RCC 7860 (cell line): ENCODE measurements at places on chromosomes 3 and 15.

- DNase-seq = no peak
Measured at GRCh38 chr15:70426096-70426821, 328.5 kb upstream of the TLE3 start.

DNA sequence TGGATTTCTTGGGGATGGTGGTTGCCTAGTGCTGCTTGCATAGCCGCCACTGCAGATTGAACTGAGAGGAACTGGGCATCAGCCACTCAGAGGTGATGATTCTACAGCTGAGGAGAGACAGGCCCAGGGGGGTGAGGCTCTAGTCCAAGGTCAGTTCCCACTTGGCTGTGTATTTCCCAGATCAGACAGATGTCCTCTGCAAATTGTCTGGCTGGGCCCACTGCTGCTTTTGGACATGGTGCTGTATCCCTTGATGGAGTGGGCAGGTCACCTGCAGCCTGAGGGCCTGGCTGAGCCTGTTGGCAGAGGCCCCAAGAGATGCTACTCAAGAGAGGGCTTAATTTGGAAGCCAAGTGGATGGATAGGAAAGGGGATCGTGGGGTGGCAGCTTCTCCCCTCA, 124.5 kb upstream of the CTDSPL start:
- no peak for DNase-seq

GRCh38 chr3:60650171-60650570, 601.1 kb downstream of the FHIT start:
- DNase-seq = no peak

GRCh38 chr3:143809121-143809621, 39.1 kb downstream of the SLC9A9 start:
- no peak for DNase-seq

DNA sequence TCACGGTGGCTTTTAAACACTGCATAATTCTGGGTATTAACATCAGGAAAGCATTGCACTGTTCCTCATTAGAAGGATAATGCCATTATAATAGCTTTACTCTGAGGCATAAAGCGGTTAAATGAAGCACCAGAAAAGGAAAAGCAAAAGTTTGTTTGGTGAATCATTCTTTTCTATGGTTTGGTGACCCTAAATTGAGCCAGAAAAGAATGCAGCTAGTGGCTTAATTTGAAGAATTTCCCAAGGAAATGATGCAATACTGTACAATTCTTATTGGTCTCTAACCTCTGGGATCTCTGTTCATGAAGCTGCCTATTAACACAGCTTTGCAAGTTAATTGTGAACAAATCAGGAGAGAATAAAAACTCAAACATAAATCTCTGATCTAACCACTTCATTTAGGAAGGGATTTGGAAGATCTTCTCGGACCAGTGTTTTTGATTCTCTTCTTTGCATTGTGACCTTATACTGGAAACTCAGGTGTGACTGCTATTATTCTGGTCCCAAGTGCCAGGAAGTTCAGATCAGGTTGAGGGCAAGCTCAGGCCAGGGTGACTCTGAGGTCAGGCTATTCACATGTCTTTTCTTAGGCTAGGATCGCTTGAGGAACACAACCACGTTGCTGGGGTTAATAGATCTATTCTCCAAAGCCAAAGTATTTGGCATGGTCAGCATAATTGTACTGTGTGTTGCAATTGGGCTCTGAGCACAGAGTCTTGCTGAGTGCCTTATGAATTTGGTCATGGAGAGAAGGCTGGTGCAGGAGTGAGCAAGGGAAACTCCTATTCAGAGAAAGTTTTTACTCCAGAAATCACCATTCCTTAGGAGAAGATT, 11.3 kb upstream of the DLG1 start:
- DNase-seq = peak; percentile 96

DNA sequence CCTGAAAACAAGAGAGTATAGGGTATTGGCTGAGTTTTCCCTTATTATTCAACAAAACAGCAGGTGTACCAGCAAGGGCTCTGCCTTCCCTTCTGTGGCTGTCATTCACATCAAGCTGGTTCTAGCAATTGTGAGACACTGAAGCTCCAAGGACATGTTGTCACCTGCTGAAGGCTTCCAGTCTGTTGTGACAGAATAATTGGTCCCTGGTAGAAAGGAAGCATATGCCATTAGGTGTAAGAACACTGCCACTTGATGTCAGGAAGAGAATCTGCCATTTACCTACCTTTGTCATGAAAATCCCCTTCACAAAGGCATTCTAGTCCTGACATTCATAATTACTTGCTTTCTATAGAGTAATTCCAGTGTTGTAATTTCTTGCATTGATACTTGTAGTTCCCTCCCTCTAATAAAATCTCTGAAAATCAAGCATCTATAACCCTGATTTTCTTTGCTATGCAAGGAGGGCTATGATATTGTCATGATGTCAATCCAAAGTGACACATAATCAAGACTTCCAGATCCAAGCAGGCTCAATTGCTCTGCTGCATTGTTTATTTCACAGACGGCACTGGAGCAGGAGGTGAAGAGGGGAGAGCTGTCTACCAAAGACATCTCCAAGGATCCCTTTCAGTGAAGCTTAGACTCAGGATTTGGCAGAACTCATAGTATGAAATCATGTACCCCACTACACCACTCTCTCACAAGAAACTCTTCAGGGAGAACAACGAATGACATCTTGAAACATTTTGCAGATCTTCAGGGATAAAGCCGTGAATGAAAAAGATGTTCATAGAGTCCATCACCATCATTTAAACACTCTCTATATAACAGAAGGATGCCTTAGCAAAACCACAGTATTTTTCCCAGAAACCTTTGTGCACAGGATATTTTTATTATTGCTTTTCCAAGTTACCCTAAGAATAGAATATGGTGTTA, 425.3 kb downstream of the RBMS3 start:
- DNase-seq = no peak

GRCh38 chr3:178206521-178206920, 329.7 kb upstream of the KCNMB2 start:
- no peak for DNase-seq

GRCh38 chr3:126370606-126371005, 13.4 kb upstream of the KLF15 start:
- DNase-seq = no peak

DNA sequence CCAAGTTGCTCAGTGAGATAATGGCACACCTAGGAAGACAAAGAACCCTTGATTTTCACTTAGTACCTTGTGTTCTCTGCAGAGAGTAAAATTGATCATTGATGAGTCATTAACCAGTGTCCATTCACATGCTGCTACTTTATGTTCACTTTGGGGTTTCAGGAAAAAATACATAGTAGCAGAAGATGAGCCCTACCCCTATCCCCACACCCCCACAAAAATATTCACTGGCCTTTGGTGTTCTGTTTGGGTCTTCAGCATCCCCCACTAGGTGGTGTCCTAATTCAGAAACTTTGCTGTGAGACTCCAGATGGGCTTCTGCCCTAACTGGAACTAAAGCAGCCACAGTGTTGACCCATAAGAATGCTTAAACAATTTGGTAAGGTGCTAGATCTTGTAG, 178.8 kb downstream of the KLHL25 start:
- DNase-seq = no peak

DNA sequence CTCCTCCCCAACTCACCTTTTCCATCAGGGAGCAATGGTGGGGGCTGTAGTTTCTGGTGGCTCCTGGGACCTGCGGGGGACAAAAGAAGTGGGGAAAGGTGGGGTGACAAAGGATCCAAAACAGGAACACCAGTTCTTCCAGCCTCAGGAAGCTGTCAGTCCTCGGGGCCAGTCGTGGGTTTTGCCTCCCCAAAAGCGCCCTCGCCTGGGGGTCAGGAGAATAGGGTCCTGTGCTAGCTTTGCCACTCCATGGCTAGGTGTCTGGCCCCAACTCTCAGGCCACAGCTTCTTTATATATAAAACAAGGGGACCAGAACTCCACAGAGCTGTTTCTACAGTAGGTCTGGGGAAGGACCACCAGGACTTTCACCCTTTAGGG, 4.0 kb downstream of the CCDC9B start:
- no peak for DNase-seq

- DNase-seq = no peak
Measured at GRCh38 chr3:24060055-24060454, 115.0 kb downstream of the NR1D2 start.

- DNase-seq = no peak
Measured at GRCh38 chr3:195613468-195614069, 29.8 kb upstream of the APOD start.

DNA sequence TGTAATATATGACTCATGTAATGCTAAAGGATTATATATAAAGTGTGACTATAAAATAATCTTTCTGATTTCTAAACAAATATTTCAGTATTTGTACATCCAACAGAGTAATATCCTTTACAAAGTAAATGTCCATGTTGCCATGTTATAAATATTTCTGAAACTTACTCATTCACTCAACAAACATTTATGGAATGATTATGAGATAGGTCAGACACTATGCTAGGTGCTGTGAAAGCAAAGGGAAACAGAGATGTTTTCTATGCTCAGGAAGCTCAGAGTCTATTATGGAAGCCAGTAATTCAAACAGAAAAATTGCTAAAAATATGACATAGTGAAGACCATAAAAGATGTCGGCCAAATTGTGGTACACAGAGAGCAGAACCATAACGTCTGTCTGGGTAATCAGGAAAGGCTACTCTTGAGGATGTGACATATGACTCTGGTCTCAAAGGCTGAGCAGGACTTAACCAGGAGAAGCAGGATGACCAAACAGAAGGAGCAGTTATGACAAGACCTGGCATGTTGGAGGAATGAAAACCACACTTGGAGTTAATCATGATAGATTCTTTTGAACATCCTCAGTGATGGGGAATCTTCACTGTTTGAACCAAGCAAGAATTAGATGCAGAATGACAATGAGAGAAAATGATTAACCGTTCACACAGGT, 39.0 kb upstream of the MYO5C start:
- DNase-seq = peak; percentile 14
